Vagina (tissue), 2 donors: ENCODE measurements at places on chromosomes 1 and 21.

- no peak for DNase-seq
These were observed 17.1 kb upstream of the PROK1 start for GRCh38 chr1:110433803-110434202.

- no peak for DNase-seq
These were observed 11.1 kb upstream of the ARHGEF2 start for GRCh38 chr1:155989242-155990004.

- DNase-seq = no peak
These were observed 103.7 kb downstream of the NCAM2 start for GRCh38 chr21:21101911-21102310.

DNA sequence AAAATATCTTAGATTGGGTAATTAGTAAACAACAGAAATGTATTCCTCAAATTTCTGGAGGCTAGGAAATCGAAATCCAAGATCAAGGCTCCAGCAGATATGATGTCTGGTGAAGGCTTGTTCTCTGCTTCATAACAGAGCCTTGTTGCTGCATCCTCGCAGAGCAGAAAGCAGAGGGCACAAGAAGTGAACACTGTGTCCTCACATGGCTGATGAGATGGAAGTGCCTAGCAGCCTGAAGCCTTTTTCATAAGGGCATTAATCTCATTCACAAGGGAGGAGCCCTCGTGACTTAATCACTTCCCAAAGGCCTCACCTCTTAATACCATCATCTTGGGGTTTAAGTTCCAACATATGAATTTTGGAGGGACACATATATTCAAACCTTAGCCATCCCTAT lies 77.2 kb upstream of the FOXD3 start:
- no peak for DNase-seq

- DNase-seq = no peak
These were observed 106.9 kb downstream of the ASH1L start for GRCh38 chr1:155455588-155456195.

- no peak for DNase-seq
These were observed 95.0 kb downstream of the BEND5 start for GRCh38 chr1:48681476-48682305.

- no peak for DNase-seq
These were observed 34.3 kb upstream of the RAP1GAP start for GRCh38 chr1:21703318-21703963.

DNA sequence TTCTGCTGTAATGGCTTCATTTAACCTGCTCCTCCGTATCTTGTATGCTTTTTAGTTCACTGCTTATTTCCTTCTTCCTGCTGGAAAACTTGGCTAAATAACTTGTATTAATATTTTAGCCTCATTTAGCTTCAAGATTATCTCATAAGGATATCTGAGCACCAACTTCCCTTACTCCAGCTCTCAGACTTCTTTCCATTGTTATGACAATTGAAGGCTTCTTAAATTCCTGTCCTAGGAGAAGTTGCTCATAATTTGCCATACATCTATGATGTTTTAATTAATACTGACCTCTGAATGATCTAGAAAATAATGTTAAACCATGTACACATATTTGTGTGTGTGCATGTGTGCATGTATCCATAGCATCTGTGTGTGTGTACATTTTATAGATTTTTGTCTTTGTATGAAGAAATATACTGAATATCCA lies 1524.4 kb upstream of the TPTE start:
- DNase-seq = no peak

GRCh38 chr1:69587391-69587790 lies 19.7 kb downstream of the LRRC7 start:
- no peak for DNase-seq

DNA sequence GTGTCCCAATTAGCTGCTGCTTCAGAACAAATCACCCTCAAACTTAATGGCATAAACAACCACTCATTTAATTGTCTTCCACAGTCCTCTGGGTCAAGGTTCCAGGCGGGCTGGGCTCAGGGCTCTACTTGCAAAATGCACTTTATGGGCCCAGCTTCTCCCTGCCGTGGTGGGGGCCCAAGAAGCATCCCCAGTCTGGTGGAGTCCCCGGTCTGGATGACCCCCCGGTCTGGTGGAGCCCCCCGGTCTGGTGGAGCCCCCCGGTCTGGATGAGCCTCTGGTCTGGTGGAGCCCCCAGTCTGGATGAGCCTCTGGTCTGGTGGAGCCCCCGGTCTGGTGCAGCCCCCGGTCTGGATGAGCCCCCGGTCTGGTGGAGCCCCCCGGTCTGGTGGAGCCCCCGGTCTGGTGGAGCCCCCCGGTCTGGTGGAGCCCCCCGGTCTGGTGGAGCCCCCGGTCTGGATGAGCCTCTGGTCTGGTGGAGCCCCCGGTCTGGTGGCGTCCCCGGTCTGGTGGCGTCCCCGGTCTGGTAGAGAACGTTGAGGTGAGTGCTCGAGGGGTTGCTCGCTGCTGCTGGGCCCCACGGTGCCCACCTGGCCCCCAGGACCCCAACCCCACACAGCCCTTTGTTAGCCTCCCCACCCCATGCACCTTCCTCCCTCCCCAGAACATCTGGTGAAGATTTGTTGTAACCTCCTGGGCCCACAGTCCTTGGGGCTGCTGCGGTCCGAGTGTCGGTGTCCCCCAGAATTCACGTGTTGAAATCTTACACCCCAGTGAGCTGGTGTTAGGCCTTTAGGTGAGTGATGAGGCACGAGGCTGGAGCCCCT lies 33.8 kb downstream of the POFUT2 start:
- no peak for DNase-seq

DNA sequence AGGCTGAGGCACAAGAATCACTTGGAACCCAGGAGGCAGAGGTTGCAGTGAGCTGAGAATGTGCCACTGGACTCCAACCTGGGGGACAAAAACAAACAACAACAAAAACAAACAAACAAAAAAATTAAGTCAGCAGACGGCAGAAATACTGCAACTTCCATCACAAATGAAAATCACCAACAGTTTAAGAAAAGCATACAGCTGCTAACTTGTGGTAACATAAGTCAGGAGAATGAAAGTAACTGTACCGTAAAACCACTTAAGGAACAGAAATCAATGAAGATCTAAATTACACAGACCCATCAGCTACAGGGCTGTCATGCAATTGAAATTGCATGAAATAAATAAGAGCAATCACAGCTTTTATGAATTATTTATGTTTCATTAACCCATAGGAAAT lies 25.0 kb downstream of the MCOLN2 start:
- DNase-seq = no peak

GRCh38 chr21:45145146-45145545 lies 70.8 kb downstream of the ADARB1 start:
- DNase-seq = no peak

GRCh38 chr21:40436261-40436660 lies 410.7 kb downstream of the DSCAM start:
- DNase-seq = no peak

- DNase-seq = no peak
These were observed 109.5 kb downstream of the TBX15 start for GRCh38 chr1:118878661-118879060.

- no peak for DNase-seq
These were observed 667.3 kb downstream of the PTPRU start for GRCh38 chr1:29903548-29904166.

- DNase-seq = no peak
These were observed 11.7 kb downstream of the NKAIN1 start for GRCh38 chr1:31227891-31228568.

DNA sequence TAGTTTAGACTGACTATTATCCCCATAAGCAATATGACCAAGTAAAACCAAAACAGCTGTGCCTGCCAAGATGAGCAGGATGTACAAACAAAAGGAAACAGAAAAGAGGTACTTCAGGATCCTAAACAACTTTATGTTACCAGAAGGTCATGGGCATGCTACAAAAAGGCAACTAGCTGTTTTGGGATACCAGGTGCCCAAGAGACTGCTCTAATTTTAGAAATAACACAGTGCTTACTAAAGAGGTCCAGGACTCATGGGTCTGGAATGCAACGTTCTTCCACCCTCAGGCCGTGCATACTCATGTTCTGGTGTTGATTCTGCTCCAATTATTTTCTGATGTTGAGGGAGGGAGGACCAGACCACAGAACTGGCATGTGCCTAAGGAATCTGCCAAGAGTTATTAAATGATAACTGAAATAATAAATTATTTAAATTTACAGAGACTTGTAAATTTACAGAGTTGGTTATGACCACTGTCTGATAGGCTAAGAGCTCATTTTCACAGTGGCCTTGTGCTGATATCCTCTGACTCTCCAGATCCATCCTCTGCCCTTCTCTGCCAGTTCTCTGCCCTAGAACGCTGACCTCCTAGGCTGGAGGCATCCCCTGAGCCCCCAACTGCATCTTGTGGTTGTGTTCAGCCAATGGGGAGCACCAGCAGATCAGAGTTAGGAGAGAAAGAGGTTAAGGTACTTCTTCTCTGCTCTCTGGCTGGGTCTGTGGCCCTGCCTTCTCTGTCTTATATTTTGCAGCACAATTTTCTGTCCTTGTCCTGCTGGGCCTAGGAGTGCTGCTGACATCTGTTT lies 37.7 kb upstream of the BCL10 start:
- DNase-seq = no peak

DNA sequence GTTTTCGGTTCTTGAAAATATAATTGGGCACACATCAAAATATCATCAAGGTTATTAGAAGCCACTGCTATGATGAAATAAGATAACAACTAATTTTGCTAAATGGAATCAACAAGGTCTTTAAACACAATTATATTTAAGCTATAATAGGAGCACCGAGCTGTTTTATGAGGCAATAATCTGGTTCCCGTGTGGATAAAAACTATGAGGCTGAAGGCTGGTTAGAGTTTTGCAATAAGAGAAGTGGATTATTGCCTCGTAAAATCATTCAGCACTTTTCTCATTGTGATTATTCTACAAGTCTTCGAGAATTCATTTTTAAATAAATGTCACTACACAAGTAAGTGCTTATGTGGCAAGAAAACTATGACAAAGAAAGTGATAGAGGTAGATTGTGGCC lies 975.7 kb upstream of the ADGRL2 start:
- no peak for DNase-seq

DNA sequence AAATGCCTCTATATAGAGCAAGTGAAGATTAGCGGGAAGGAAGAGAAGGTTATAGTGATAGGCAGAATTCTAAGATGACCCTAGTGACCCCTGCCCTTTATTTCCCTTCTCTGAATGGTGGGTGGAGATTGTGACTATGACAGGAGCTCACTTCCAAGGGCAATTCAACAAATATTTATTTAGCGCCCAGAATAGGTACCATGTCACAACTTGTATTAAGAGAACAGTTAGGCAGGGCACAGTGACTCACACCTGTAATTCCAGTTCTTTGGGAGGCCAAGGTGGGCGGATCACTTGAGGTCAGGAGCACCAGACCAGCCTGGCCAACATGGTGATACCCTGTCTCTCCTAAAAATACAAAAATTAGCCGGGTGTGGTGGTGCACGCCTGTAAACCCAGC lies 236.0 kb upstream of the POGK start:
- DNase-seq = no peak

- DNase-seq = no peak
These were observed 11.4 kb downstream of the GGPS1 start for GRCh38 chr1:235339746-235340145.

DNA sequence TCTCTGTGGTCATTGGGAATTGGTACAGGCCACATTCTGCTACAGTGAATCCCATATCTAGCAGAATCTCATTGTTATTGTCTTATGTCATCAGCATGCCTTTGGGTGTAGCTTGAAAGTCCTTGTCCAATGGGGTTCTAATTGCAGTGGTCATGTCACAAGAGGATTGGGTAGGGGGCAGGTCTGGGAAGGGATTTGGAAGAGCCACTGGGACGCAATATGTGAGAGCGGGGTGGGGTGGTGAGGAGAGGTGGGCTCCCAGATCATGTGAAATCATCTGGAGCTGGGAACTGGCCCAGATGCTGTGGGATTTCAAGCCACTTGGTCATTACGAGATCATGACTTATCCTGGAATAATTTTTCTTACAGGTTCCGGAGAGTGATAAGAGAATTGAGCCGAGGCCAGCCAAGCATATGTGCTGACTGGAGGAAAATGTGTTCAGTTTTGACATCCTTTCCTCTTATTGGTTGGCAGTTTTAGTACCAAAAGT lies 16.3 kb downstream of the CNIH3 start:
- DNase-seq = no peak

DNA sequence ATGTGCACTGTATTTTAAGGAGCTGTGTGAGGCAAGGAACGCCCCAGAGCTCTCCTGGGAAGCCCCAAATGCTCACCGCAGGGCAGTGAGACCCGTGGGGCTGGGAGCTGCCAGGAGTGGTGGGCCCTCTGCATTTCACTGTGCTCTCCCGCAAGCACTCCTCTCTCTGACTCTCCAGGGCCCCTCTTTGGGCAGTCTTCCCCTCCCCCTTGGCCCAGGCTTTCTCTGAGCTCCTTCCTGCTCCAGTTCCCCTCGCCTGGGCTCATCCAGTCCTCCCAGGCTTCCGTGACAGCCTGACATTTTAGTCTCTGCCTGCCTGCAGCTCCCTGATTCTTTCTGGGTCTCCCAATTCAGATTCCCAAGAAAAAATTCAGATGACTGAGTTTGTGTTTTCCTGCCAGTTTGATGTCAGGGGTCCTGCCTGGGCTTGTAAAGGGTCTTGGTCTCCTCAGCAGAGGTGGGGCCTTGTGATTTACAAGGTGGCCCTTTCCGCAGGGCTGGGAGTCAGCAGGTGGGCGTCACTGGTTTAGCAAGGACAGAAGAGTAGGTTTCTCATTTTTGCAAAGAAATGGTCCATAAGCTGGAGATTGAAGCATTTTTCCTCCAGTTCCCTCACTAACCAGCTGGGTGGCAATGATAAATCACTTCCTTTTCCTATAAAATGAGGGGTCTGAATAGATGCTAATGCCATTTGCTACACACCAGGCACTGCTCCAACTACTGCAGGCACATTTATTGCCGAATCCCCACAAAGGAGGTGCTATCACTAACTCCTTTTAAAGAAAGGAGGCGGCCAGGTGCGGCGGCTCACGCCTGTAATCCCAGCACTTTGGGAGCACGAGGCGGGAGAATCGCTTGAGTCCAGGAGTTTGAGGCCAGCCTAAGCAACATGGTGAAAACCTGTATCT lies 1.9 kb upstream of the CA6 start:
- DNase-seq = no peak

DNA sequence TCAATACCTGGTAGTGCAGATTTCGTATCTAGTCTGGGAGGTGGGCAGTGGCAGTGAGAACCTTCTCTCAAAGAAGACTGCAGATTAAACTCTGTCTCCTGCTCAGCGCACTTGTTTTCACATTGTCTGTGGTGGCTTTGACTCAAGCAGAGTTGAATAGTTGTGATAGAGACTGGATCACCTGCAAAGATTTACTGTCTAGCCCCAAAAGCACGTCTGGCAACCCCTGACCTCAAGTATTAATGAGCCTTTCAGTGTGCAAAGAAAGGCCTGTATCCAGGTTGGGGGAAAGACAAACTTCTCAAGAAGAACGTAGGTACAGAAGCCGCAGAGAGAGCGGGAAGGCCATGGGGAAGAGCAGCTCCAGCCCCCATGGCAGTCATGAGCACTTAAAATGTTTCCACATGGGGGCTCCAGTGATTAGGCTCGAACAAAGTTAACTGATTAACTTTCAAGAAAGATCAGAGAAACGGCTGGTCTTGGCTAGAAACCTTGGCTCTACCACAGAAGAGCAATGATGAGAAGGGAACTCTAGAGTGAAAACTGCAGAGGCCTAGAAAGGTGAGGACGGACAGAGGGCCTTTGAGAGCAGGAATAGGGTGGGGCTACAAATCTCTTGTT lies 15.2 kb downstream of the HENMT1 start:
- DNase-seq = no peak
